ENCODE measurements at places on chromosomes 3 and 15.

DNA sequence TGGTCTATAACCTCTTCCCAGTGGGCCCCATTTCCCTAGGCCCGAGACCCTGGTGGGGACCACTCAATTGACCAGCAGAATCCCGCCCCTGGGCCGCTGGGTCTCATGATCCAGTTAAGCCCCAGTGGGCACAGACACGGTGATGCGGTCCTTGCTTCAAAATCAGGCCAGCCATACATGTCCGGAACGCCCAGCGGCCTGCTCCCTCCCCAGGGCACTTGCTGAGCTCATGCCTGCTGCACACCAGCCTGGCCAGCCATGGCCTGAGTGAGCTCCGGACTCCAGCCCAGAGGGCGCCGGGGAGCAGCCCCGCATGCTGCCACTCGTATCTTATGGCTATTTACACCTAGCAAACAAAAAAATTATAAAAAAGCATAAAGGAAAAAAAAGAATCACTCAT lies 34.4 kb upstream of the IQSEC1 start:
- DNase-seq: no peak

- no peak for DNase-seq
Observed at GRCh38 chr3:26967501-26967900, 344.9 kb downstream of the LRRC3B start.

- DNase-seq: no peak
Observed at GRCh38 chr3:8201886-8202285, 299.7 kb upstream of the LMCD1 start.

DNA sequence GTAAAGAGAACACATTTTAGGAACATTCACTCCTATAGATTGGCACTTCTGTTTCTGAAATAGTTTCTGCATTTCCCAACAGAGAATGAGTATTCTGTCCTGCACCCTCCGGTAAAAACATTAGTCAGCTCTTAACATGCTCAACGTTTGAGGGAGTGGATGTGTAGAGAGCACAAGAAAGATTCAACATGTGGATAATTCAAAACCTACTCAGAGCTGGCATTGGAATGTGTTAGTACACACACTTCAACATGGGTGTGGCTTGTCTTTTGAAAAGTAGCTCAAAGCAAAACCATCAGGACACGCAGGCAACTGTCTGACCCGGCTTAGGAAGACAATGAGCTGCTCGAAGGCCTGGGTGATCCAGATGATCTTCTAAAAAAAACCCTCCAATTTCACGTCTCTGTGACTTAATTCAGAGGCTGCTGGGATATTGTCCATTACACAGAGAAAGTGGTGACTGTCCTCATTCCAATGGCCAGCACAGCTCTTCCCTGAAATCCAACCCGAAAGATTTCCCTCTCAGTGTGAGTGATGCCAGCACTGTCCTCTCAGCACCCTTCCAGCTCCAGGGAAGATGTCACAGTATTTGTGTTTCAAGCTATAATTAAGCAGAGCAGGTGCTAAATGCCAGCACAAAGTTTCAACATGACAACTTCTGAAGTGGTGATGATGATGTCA lies 18.1 kb downstream of the FBN1 start:
- no peak for DNase-seq

DNA sequence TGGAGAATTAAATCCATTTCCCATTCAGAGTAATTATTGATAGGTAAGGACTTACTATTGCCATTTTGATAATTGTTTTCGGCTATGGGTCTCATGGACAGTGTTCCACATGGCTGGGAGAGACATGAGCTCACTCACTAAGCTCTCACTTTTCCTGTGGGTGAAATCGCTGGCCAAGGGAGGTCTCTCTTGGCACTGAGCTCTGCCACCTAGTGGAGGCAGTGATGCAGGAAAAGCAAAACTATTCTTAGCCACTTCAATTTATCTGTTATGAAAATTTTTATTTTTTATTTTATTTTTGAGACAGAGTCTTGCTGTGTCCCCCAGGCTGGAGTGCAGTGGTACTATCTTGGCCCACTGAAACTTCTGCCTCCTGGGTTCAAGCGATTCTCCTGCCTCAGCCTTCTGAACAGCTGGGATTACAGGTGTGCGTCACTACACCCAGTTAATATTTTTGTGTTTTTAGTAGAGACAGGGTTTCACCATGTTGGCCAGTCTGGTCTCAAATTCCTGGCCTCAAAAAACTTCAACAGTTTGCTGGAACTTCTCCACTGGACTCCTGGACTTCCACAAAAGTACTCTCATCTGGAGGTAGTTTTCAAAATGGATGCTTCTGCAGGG lies 4.7 kb upstream of the RNF13 start:
- DNase-seq: peak; percentile 70
